ENCODE measurements at places on chromosomes 1 and 21. TPM values are rescaled to one million over a fixed set of nuclear protein-coding genes. Genes with fewer than 3 reads are reported as not detected.

DNA sequence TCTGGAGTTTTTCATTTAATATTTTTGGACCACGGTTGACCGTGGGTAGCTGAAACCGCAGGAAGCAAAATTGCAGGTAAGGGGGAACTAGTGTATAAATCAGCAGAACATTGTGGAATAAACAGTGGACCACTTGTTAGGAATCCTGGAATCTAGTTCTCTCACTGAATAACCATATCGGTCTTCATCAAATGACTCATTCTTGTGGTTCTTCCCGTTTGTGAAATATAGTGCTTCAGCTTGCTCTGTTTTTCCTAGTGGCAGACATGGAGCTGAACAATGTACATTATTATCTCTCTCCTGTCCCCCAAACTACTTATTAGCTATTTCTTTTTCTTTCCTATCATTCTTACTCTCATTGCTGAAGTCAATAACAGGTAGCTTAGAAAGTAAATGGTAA is 61.9 kb downstream of the HSPA13 start:
- DNase-seq: no peak

- DNase-seq: no peak
These were observed 29.1 kb downstream of the B3GALT2 start for GRCh38 chr1:193157360-193157759.

- peak; percentile 61 for DNase-seq
These were observed 46.3 kb downstream of the HTR6 start for GRCh38 chr1:19710825-19711611.

DNA sequence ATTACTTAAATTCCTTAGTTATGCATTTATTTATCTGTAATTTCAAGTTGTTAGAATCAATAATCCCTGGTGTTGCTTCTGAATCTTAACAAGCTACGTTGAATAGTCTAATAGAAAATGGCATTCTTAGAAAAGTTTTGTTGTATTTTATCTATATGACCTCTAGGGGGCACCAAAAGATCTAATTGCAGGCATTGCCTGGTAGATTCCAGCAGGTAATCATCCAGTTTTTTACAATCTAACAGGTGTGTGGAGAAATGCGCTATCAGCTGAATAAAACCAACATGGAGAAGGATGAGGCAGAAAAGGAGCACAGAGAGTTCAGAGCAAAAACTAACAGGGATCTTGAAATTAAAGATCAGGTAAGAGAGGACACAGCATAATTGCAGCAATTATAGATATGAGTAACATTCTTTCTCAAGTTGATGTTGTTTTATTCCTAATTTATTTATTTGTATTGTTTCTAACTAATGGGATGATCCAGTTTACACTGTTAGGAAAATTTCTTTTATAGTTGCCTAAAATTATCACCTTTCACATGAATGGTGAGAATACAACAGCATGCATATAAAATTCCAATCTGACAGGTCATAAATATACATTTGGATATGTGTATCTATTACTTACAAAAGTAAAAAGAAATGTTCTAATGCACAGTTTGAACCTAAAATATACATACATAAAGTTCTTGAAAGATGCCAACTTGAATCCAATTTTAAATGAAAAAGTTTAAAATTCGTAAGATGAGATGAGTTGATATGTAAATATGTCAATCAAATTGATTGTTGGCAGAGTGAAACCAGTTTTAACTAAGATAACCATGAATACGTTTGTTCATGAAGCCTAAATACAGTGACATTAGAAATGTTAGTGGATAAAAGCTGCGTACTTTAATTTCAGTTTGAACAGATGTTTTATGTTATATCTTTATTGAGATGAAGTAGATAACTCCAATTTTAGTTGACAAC is 88.4 kb downstream of the SDCCAG8 start:
- no peak for DNase-seq

DNA sequence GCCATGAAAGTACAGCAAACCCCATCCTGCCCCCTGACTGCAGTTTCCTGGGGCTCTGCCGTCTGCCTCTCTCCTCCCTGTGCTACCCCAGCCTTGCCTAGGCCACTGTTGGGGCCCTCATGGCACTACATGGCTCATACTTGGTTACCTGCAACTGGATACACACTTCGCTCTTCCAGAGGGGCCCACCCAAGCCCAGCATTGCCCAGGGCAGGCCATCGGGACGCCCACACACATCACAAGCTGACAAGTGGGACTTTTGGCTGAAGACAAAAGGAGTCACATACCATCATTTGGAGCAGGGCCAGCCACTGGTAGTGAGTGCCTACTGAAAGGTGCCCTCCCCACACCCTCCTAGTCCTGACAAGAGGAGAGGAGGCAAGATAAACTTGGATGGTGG is 82.8 kb downstream of the CD247 start:
- DNase-seq: no peak

- DNase-seq: no peak
These were observed 1.5 kb downstream of the KCNA3 start for GRCh38 chr1:110673197-110673701.

Gene PIGM
- polyA plus RNA-seq: 13.7 TPM

Gene TSPEAR
- polyA plus RNA-seq: 0.60 TPM

Gene ZBTB8B
- polyA plus RNA-seq: 1.5 TPM

Gene CHD5
- 0.21 TPM for polyA plus RNA-seq

Gene LY9
- polyA plus RNA-seq: 0.17 TPM

Data from right renal pelvis (tissue), 4 donors.